ENCODE measurements at places on chromosomes 16 and 17.

DNA sequence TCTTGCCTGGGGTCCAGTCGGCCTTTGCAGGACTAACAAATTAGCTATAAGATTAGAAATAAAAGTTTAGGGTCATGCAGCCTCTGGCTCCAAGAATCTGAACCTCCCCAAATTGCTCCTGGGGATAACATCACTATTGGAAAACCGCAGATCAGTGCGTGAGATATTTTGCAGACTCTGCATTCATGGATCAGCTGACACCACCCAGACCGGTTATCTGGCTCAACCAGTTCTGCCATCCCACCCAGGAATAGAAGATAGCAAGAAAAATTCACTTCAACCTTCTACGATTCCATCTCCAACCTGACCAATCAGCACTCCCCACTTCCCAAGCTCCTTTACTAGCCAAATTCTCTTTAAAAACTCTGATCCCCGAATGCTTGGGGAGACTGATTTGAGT, 4.3 kb upstream of the PGS1 start:
- DNase-seq = no peak

- no peak for DNase-seq
These were observed 22.3 kb upstream of the CACNG5 start for GRCh38 chr17:66812571-66812970.

GRCh38 chr17:40539711-40540411, 25.4 kb downstream of the CCR7 start:
- no peak for DNase-seq

GRCh38 chr17:48579760-48580554, 1.8 kb upstream of the HOXB4 start:
- DNase-seq = no peak

- DNase-seq = no peak
These were observed 273.0 kb downstream of the CEP112 start for GRCh38 chr17:65918916-65919315.

DNA sequence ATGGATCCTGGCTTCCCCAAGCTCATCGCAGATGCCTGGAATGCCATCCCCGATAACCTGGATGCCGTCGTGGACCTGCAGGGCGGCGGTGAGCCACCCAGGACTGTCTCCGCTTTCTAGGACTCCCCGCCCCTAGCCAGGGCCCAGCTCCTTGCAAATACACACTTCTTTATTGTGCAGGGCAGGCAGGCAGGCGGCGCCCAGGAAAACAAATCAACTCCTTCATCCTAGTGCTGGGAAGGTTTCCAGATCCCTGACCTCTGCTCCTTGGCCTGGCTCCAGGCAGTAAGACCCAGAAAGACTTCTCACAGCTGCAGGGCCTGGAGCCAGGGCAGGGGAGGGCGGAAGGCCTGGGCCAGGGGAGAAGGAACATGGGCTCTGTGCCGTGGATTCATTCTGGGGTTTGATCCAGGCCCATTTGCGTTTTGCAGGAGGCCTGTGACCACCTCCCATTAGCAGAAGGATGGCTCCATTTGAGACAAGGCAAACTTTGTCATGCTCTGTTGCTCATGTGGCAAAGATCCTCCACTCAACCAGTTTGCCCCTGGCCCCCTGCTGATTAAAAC, 6.0 kb upstream of the LPCAT2 start:
- no peak for DNase-seq

GRCh38 chr17:17839791-17840707, 3.3 kb upstream of the SREBF1 start:
- DNase-seq = peak; percentile 78

DNA sequence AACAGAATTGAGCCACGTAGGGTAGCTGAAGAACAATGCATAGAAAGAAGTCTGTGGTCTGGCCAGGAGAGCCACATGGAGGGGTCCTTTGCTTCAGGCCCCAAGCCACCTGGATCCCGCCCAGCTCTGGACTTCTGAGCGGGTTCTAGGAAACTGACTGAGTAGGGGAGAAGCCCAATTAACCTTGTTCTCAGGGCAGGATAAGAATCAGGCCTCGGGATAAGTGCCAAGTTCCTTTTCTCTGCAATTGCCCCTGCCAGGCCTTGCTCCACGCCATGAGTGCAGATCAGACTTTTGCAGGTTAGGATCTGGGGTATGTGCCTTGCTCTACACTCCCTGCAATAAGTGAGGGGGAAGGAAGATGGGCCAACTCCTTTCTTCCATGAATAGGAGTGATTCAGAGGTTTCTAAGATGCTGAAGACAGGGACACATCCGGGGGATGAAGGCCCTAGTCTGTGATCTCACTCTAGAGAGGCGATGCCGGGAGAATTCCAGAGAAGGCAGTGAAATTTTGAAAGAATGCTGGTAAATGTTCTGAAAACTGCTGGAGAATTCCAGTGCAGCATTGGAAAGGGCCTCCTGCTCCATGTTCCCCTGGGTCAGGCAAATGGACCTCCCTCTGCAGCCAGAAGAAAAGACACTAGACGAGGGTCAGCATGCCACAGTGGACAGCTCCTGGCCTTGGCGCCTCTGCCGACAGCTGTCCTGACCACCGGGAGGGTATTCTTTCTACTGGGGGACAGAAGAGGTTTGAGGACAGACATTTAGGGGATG, 5.8 kb downstream of the NEUROD2 start:
- DNase-seq = no peak

DNA sequence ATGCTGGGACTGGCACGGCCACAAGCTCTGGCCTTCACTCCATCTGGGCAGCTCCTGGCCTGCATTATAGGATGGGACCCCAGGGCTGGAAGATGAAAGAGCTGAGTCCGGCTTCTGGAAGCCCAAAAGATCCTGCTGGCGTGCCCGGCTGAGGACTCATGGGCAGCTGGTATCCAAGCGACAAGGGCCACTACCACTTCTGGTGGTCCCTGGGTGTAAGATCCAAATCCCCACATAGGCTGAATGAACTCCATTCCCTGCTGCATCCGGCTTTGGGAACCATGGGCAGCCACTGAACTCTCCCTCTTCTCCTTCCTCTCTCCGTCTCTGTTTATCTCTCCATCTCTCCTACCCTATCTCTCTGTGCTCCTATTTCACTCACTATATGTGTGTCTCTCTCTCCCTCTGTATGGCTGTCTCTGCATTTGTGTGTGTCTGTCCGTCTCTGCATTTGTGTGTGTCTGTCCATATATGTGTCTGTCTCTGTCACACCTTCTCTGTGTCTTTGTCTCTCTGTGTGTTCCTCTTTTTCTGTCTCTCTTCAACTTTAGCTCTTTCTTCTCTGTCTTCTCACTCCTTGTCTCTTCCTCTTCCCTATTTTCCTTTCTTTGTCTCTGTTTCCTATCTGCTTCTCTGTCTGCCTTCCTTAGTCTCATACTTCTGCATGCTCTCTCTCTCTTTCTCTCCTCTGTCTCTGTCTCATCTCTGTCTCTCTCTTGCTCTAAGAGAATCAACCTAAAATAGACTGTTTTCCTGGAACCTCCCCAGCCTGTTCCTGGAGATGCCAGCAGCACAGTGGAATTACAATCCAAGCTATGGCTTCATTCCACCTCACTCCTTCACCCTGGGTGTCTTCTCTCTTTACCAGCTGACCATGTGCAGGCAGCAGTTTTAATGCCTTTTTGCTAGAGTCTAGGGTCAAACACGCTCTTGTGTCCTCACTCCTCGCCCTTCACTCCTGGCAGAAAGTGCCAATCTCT, 60.4 kb upstream of the IRX6 start:
- no peak for DNase-seq

DNA sequence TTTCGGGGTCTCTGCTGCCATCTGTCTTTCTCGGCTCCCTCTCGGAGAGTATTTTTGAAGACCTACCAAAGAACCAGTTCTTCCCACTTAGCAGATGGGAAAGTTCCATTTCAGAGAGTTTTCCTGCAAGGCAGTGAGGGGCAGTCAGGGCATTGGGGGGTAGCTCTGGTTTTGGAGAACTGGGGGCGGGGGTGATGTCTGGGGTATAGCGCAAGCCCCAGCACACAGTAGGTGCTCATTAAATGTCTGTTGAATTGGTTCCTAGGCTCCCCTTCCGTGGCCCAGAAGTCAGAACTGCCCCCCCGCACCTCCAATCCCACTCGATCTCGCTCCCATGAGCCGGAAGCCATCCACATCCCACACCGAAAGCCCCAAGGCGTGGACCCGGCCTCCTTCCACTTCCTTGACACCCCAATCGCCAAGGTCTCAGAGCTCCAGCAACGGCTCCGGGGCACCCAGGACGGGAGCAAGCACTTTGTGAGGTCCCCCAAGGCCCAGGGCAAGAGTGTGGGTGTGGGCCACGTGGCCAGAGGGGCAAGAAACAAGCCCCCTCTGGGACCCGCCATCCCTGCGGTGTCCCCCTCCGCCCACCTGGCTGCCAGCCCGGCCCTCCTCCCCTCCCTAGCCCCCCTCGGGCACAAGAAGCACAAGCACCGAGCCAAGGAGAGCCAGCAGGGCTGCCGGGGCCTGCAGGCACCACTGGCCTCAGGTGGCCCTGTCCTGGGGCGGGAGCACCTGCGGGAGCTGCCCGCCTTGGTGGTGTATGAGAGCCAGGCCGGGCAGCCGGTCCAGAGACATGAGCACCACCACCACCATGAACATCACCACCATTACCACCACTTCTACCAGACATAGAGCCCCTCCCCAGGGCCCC, 47.9 kb downstream of the SNX20 start:
- no peak for DNase-seq
